ENCODE measurements at places on chromosomes 6 and 20.

- no peak for DNase-seq
Measured at GRCh38 chr6:706146-706545, 13.2 kb upstream of the EXOC2 start.

DNA sequence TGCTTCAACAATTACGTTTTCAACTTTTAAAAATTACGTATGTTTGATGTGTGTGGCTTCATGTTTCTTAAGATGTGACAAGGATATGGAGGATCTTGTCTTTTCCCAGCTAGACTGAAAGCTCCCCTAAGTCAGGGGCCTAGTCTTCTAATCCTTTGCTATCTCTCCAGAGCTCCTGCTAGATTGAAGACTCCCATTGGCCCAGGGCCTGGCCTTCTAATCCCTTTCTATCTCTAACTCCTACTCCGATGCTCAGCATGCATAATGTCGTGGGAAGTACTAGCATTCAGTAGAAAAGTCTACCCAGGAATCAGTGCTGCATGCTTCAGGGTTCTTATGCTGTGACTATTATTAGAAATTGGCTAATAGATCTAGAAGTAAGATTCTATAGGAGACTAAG, 144.8 kb upstream of the SUPT3H start:
- no peak for DNase-seq

- DNase-seq: no peak
Measured at GRCh38 chr6:128491610-128492206, 28.7 kb downstream of the PTPRK start.

DNA sequence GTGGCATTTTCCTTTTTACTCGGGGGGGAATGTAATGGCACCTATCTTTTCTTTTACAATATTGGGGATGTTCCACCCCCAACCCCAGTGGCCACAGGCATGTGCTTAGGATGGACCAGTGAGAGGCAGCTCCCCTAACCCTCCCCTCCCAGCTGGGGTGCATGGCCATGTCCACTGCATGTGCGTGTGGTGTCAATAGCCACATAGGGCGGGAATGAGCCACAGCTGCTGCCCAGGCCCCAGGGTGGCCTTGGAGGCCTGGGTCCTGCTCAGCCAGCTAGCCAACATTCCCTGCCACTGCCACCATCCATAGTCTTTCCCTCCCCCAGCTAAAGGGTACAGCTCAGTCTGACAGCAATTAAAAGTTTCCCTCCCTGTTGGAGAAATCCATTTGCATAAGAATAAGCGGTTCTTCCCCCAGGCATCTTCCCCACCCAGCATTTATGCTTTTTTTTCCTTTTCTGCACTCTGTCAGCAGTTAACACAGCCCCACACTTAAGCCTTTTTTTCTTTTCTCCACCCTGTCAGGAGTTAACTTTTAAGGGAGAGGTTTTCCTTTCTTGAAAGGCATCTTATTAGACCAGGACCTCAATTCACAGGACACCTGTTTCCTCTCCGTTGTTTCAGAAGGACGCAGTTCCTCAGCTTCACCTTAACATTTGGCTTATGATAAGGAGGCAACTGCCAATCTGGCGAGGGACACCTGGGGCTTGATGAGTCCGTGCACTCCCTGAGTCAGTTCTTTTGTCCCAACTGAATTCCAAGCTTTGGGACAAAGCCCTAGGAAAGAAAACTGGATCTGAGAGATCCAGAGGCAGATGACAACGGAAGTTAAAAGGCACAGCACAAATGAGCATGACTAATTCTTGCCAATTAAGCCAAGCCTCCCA, 121.4 kb downstream of the TPBG start:
- DNase-seq: no peak

DNA sequence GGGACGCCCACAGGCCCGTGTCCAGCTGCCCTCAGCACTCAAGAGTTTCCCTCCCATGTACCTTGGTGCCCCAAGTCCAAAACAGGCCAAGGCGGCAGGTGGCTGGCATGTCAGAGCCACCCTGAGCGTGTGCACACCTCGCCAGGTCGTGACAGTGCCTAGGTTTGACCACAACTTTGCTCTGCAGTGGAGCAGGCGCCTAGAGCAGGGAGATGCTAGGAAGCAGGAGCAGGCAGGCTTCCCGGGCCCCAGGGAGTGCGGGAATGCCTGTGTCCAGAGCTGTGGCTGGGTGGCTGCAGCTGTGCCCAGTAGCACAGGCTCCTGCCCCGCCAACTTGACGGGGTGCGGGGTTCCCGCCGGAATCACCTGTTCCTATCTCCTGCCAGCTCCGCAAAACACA, 380.8 kb upstream of the IMPG1 start:
- DNase-seq: no peak

DNA sequence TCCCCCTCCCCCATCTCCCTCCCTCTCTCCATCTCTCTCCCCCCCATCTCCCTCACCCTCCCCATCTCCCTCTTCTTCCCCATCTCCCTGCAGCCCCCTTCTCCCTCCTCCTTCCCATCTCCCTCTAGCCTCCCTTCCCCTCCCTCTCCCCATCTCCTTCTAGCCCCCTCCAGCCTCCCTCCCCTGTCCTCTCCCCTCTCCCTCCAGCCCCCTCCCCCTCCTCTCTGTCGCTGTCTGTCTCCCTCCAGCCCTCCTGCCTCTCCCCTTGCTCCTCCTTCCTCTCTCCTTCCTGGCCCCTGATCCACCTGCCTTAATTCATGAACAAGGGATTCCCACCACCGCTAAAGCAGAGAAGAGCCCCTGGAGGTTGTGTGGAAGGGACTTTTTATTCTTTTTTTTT, 26.9 kb upstream of the CHMP4B start:
- no peak for DNase-seq

GRCh38 chr20:61161726-61162390, 90.2 kb upstream of the CDH4 start:
- no peak for DNase-seq

DNA sequence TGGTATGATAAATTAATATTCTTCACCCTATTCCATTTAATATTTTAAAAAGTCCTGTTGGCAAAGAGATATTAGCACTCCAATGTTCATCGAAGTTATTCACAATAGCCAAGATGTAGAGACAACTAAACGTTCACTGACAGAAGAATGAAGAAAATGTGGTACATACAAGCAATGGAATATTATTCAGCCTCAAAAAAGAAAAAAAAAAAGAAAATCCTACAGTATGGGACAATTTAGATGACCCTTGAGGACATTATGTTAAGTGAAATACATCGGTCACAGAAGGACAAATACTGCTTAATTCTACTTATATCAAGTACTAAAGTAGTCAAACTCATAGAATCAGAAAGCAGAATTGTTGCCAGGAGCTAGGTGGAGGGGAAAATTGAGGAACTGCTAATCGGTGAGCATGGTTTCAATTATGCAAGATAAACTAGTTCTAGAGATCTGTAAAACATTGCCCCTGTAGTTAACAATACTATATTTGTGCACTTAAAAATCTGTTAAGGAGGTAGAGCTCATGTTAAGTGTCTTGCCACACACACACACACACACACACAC, 4.7 kb downstream of the GCLC start:
- no peak for DNase-seq

DNA sequence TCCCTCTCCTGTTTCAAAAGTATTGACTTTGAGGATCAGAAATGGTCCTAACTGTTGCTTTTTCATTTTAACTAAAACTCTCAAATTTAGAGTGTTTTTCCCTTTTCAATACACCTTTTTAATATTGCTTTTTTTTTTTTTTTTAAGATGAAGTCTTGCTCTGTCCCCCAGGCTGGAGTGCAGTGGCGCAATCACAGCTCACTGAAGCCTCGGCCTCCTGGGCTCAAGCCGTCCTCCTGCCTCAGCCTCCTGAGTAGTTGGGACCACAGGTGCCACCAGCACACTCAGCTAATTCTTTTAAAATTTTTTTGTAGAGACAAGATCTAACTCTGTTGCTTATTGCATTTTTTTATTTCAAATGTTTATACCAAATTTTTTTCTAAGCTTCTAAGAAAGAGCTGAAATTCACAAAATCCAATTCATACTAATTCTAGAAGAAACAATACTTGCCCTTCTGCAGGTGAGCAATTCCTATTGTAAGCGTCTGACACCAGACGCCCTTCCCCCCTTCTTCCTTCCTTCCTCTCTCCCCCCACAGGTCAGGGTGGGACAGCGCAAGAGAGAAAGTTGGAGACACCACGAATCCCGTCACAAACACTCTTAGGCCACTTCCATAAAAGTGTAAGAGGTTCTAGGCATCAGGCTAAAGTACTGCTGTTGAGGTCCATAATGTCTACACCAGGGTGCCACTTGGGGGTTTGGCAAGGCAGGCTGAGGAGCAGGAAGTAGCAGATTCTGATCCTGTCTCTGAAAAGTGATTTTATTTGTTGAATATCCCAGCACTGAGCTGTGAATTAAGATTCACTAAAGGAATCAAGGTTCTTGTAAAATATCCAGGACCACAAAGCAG, 12.8 kb downstream of the DLL1 start:
- DNase-seq: no peak

DNA sequence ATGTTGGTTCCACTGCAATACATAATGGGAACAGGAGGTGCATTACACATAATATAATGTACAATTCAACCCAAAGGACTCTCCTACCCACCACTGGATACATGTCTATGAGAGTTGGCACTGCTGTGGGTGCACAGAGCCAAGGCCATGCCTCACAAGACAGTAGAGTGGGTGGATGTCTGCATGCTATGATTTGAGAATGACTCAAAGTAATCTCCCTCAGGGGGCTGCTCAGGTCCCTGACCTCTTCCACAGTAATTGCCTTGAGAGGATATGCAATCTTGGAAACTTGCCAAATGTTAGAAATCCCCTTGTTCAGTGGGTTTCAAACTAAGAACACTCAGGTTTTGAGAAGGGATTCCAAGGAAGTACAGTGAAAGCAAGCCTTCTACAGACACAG, 79.0 kb downstream of the ANKEF1 start:
- no peak for DNase-seq

- DNase-seq: no peak
Measured at GRCh38 chr20:51156041-51156982, 133.4 kb upstream of the KCNG1 start.

GRCh38 chr20:21100578-21101452, 5.3 kb downstream of the LINC00237 start:
- no peak for DNase-seq

- no peak for DNase-seq
Measured at GRCh38 chr6:50120300-50120699, 70.6 kb upstream of the DEFB112 start.

- DNase-seq: no peak
Measured at GRCh38 chr6:156423829-156424228, 353.3 kb upstream of the ARID1B start.

DNA sequence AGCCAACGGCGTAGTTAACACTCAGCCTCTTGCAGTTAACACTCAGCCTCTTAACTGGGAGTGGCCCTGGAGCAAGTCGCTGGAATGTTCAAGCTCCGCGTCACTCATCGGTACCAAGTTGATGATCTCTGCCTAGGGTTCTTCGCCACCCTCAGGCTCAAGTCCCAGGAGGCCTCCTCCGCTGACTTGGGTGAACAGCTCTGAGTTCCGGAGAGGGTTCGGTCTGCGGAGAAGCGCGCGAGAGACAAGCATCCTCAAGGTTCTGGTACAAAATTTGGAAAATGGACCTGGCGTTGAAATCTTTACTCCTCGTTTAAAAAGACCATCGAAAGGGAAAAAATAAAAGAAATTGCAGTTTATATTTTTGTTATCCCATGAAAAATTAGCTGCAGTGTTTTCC, 876 bp upstream of the DSP start:
- DNase-seq: no peak

- no peak for DNase-seq
Measured at GRCh38 chr20:31496761-31497295, 17.4 kb upstream of the HM13 start.

- peak; percentile 95 for DNase-seq
Measured at GRCh38 chr6:41424370-41425058, 89.1 kb downstream of the NCR2 start.

Data from omental fat pad (tissue), 4 donors.